Pulmonary artery endothelial cell (primary cell): ENCODE measurements at places on chromosomes 4 and X. TPM values are rescaled to one million over a fixed set of nuclear protein-coding genes. Genes with fewer than 3 reads are reported as not detected.

POU3F4 gene
- not detected in 2 replicates for total RNA-seq

EIF2S3 gene
- 298 and 386 TPM in 2 replicates for total RNA-seq

DNA sequence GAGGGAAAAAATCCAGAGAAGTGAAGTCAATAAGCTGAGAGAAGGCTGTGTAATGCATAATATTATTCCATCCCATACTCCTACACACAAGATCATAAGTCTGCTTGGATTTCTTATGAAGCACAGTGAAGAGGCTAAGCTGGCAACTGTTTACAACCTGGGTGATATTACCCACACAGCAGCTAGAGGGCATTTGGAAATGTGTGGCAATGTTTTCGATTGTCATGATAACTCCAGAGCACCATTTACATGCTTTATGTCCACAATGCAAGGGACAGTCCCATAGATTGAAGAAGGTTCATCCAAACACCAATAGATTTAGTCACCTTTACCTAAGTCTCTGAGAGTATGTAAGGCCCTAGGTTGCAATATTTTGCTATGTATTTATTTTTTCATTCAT is 412.2 kb downstream of the PPP3CA start:
- no peak for DNase-seq

SRPX gene
- total RNA-seq: 368 and 413 TPM in 2 replicates

EDA gene
- 0.92 and 2.5 TPM in 2 replicates for total RNA-seq

DNA sequence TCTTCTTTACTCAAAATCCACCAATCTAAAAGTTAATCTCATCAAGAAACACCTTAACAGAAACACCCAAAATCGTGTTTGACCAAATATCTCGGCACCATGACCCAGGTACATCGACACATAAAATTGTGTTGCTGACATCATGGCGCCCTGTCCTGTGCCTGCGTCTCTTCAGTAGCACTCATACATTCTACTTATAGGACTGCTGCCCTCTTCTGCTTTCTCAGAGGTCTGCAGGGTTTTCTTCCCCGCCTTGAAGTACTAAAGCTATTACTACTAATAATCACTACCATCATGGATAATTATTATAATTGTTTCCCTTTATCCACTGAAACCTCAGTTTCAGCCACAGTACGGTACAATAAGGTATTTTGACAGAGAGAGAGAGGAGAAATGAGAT is 1403.1 kb upstream of the TENM3 start:
- DNase-seq: no peak

- DNase-seq: no peak
These were observed 207.3 kb upstream of the RADX start for GRCh38 chrX:106404512-106404911.

DNA sequence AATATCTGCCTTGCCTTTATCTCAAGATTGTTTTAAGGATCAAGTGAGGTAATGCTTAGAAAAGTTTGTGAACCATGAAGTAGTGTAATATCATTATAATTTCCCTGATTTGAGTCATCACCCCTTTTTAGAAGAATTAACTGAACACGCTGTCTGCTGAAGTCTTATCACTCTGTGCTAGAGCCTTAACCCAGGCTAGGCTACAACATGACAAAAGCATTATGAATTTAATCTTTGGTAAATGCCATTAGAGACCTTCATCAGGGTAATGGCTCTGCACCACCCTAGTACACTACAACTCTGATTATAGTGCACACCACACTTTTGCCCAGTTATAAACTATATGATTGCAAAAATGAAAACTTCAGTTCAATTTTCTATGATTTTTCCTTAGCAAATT is 118.3 kb downstream of the ADGRL3 start:
- no peak for DNase-seq
